ENCODE measurements at places on chromosomes 4 and X.

DNA sequence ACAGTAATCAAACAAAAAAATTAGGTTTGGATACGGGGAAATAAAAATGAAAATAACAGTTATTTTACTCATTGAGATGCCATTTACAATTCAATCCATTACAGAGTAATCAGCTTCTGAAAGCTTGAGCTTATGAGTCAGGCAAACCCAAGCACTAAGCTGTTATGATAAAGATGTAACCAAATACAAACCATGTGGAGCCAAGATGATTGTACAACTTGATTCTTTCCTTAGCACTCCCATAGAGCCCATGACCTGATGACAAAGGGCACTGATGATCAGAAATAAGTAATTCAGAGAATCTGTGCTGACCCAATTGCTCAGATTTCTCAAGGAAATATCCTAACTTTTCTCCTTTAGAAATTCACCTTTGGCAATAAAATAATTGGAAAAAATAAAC, 40.5 kb upstream of the PRKG2 start:
- DNase-seq = no peak

DNA sequence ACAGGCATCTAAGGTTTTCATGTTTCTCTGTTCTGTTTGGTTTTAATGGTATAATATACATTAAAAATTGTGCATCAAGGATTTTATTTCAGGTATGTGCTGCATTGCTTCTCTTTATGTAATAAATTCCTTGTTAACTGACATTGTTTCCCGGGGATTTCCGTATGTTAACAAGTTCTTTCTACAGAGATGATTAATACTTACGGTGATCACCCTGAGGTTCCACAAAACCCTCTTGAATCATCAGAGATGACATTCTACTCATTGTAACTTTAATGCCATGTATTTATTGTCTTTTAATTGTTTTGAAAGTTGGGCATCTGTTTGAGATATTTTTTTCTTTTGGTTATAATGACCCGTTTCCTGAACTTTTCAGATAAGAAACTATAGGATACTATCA, 37.5 kb downstream of the ARHGAP10 start:
- no peak for DNase-seq

DNA sequence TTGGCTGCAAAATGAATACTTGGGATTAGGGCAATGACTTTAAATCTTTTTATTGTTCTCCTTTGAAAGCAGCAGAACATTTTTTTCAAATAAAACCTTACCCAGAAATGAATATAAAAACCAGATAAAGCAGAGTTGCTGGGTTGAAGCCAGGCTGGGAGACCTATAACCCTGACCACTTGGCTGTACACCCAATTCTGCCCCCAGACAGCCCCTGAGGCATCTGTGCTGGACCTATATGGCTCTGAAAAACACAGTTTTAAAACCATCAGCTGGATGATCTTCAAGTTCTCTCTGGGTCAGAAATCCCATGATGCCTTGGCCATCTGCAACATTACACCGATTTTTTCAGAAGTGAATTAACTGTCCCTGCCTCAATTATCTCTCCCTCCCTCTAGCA, 23.7 kb upstream of the GLRA2 start:
- DNase-seq = no peak

GRCh38 chr4:10577508-10578426, 106.8 kb downstream of the CLNK start:
- no peak for DNase-seq

DNA sequence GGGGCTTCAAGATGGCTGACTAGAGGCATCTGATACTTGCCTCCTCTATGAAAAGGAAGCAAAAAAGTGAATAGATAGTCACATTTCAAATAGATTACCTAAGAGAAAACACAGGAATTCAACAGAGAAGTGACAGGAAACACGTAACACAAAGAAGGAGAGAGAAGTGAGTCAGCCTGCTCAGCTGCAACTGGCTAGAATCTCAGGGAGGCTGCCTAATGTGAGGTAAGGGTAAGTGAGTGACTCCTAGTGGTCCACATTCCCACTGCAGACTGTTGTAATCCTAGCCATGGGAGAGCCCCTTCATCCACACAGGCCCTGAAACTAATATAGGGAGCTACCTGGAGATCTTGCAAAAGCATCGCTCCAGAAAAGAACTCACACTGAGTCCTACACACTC, 179.2 kb downstream of the SLC7A11 start:
- no peak for DNase-seq
